ENCODE measurements at places on chromosomes 6 and 20.

DNA sequence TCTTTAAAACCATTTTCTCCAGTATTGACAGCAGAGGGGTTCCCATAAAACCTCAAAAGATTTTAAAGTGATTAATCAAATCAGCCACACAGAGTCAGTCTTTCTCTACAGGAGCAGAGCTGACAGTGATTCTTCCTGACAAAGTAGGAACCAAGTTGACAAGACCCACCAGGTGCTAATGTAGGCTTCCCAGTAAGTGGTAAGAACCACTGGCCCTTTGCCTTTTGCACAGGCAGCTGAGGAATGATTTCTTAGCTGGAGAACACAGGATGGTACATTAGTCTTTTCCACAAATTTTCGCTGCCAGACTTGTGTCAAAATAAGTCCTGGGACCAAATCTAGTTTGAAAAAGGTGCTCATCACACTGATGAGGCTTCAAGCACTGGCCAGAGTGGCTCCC, 95.8 kb downstream of the ARMC2 start:
- DNase-seq, result no peak

- DNase-seq, result no peak
Measured at GRCh38 chr6:122501475-122501874, 29.9 kb upstream of the SERINC1 start.

GRCh38 chr6:140108167-140108566, 733.7 kb upstream of the CITED2 start:
- no peak for DNase-seq

GRCh38 chr20:48455651-48456365, 372.0 kb downstream of the PREX1 start:
- no peak for DNase-seq

DNA sequence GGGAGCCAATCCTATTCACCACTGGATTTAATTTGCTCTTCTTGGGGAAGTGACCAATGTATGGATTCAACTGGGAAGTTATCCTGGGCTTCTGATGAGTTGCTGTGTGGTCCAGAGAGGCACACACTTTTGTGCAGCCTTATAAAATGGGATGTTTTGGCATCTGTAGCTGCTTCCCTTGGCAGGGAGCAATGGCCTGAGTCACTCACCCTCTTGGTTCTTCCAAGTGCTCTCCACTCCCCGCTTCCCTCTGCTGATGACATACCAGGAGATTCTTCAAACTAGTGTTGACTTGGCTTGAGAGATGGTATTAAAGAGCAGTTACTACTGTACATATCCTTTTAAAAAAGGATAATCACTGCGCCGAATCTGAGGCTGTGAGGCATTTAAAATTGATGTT, 105.8 kb downstream of the JARID2 start:
- no peak for DNase-seq

GRCh38 chr6:26576929-26577719, 19.6 kb upstream of the ABT1 start:
- DNase-seq, result no peak

DNA sequence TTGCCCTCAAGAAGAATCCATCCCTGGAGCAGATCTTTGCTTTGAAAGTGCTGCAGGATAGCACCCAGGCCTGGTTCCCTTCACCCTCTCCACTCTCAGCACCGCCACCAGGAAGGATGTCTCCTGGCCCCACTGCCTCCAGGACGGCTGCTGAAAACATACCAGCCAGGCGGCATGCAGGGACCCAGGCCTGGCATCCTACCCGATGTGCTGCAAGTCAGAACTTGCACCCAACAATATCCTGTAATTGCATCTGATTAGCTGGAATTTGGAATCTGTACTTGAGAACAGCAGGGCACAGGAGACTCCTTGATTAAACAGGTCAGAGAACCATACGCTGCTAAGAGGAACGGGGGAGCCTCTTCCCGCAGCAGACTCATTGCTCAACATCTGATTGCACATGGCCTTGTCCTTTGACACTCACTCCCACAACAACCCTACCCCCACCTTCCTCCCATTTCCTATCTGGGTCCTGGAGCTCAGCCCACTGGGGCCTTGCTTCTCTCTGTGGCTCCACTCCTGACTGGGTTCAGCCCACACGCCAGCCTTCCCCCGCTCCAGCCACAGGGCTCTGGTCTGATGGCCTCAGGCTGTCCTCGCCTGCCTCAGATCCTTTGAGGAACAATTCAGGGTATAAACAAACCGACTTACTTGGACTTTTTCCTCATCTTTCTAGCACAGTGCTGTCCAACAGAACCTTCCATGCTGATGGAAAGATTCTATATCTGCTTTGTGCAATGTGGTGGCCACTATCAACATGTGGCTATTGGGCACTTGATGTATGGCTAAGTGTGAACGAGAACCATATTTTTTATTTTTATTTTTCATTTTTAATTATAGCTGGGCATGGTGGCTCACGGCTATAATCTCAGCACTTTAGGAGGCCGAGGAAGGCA, 78.0 kb downstream of the FGD2 start:
- no peak for DNase-seq

- no peak for DNase-seq
Measured at GRCh38 chr6:49001856-49002541, 461.1 kb downstream of the MMUT start.

GRCh38 chr6:98825600-98826230, 8.7 kb upstream of the POU3F2 start:
- DNase-seq, result no peak

DNA sequence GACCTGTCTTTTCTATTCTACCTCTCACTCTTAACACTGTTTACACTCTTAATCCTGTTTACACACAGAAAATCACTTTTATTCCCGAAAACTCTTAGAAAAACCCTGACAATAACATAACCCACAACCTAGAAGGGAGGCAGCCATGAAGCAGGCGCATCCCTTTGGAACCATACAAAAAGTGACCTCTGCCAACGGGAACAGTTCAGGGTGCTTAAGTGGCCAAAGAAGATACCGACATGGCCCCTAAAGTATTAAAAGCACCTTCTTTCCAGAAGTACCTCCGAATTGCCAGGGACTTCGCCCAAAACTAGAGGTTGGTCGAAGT, 490 bp downstream of the MMUT start:
- no peak for DNase-seq

- no peak for DNase-seq
Measured at GRCh38 chr20:20875716-20876115, 163.3 kb upstream of the RALGAPA2 start.

GRCh38 chr6:43436577-43437282, 9.4 kb downstream of the ABCC10 start:
- DNase-seq, result peak; percentile 40

DNA sequence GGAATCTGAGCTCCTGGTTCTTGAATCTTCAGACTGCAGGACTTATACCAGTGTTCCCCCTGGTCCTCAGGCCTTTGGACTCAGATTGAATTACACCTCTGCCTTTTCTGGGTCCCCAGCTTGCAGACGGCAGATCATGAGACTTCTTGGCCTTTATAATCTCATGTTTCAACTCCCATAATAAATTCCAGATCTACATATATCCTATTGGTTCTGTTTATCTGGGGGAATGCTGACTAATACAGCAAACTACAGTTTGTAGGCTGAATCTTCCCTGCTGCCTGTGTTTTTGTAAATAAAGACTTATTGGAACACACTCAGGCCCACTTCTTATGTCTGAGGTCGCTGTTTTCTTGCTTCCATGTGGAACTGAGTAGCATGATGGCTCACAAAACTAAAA, 184.7 kb downstream of the HDGFL1 start:
- DNase-seq, result no peak

DNA sequence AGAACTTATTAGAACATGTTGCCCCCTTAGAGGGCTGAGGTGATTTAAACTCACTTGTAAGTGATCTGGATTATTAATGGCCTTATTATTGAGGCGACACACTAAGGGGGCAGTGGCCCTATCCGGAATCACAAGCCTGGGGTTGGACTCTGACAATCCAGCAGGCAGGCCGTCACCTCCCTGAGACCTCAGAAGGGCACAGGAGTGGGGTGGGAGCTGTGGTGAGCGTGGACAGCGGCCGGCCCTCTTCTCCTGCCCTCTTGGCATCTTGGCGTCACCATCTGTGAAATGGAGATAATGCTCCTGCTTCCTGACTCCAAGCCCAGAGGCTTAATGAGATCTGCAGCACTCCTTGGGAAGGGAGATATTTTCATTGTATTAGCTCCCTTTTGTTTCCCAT, 15.6 kb upstream of the UQCC2 start:
- DNase-seq, result no peak

DNA sequence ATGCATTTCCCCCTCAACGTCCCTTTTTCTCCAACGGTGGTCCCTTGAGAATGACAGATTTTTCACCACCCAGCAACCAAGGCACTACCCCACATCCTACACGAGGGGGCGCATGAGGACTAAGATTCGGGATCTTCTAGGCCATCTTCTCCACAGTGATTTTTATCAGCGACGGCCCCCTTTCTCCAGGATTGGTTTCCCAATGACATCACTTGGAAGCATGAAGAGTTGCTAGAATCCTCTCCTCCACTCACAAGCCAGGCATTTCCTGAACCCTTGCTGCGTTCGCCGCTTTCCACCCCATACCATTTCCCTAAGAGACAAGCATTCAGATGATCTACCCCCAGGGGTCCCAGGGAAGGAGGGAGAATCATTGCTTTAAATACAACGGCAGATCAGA, 252.0 kb downstream of the HIVEP2 start:
- peak; percentile 50 for DNase-seq

DNA sequence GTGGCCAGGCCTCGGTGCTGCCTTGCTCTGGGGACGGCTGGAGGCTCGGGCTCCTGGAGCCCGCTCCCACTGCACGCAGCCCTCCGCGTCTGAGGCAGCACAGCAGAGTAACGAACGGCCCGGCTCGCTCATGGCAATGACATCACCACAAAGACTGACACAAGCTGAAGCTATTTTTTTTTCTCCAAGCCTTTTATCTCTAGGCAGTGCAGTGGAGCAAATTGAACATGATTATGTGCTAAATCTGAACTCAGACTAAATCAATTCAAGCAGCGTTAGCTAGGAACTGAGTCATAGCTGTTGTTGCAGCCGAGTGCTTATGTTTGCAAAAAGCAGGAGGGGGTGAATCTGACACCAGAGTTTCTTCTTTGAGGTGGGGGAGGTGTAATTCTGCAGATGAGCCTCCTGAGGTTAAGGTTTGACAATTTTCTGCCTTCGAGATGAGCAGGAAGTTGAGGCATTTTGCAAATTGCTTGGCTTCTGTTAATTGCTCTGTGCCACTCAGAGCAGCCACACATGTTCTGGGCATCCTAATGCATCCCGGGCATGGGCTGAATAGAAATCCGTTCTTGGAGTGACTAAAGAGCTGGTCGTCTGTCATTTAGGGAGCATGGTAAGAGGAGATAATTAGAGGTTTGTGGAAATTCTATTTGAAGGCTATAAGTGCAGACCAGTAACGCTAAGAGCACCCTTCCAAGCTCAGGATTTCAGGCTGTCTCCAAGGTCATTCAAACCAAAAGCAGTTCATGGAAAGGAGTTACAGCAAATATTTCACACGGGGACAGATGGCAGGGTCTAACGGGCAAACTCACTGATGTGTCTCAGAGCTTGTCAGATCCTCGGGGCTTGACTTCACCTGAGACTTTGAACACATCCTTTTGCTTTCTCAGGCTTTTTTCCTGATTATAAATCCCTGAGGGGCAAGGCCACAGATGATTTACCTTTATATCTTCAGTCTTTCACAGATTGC, 155.1 kb upstream of the ENPP5 start:
- DNase-seq, result no peak

- no peak for DNase-seq
Measured at GRCh38 chr6:98904096-98904495, 43.6 kb downstream of the FBXL4 start.

DNA sequence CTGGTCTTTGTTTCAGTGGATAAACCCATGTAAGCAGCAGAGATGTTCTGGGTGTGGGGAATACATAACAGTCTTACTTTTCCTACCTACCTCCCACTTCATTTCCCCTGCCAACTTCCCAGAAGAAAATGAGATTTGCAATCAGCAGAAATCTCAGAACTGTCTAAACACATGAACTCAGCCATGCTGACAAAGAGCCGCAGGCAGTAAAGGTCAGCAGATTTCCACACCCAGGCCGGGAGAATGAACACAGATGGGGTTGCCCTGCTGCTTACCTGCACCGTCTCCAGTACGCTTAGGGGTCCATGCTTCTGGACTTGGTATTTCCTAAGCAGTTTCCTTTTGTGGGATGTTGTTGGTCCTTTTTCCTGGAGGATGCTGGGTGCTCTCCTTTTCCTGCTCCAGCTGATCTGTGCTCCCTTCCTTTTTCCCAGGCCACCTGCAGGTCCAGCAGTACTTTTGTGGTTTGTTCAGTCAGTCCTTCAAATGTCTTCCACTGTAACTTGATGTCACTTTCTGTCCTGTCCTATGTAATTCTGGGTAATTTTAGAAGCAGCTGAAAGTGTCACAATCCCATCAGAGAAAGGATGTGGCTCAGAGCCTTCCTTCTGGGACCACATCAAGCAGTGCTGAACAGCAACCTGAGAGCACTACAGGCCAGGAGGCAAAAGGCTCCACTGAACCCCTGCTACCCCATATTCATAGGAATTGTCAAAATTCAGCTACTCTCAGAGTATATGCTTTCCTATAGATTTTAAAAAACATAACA, 129.0 kb downstream of the CEP57L1 start:
- DNase-seq, result no peak

GRCh38 chr6:21143645-21144044, 449.9 kb upstream of the SOX4 start:
- no peak for DNase-seq

GRCh38 chr20:64038565-64039292, 2.7 kb downstream of the C20orf204 start:
- no peak for DNase-seq

GRCh38 chr6:22320750-22321149, 23.9 kb upstream of the PRL start:
- DNase-seq, result no peak

- no peak for DNase-seq
Measured at GRCh38 chr6:93848031-93848742, 428.8 kb upstream of the EPHA7 start.

DNA sequence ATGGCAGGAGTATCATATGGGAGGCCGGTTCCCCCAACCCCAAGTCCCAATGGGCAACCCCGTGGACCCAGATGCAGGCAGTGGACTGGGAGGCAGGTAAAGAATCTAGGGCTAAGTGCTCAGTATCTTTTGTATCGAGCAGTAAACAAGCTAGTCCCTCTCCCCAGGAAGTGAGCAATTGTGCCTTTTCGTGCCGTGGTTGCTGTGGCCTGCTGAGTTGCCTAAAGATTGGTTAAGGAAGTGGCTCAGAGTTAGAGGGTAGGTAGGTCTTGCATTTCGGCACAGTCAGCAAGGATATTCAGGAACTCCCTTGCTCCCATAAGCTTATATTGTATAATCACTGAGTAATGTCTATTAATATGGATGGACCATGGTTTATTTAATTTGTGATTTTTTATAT, 1.3 kb upstream of the DNAH8 start:
- no peak for DNase-seq

DNA sequence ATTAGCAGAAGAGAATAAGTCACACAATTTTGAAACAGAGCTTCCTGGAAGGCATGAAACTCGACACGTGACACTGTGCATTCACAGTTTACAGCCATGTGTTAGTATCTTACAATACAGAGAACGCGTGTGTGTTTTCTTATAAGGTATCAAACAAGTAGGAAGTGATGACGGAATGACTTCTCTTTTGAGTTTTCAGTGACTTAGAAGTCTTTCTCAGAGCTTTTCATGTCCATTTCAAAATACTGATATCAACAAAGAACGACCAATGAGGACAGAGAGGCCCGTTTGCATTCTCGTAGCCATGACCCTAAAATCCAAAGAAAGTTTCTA, 36.6 kb upstream of the DUSP22 start:
- no peak for DNase-seq

- no peak for DNase-seq
Measured at GRCh38 chr20:2295286-2295685, 515 bp upstream of the TGM3 start.

GRCh38 chr6:14601490-14601889, 483.9 kb downstream of the CD83 start:
- DNase-seq, result no peak

Measured in left renal pelvis (tissue), 4 donors.